ENCODE measurements at places on chromosomes 7 and 10. TPM values are rescaled to one million over a fixed set of nuclear protein-coding genes. Genes with fewer than 3 reads are reported as not detected.

The GCK gene
- not detected for total RNA-seq

The IRF5 gene
- 15.7 TPM for total RNA-seq

The SMURF1 gene
- total RNA-seq, result 27.4 TPM

The KCNMA1 gene
- 5.4 TPM for total RNA-seq

The RHBDD2 gene
- 37.5 TPM for total RNA-seq

The NPFFR1 gene
- 0.04 TPM for total RNA-seq

The MAGI2 gene
- 0.80 TPM for total RNA-seq

The LRRC17 gene
- total RNA-seq, result 0.32 TPM

The LOXL4 gene
- 1.1 TPM for total RNA-seq

The NANOS1 gene
- 1.3 TPM for total RNA-seq

GRCh38 chr10:55233505-55233904 is 432.5 kb upstream of the PCDH15 start:
- no peak for ATAC-seq

- no peak for ATAC-seq
These were observed 252.1 kb downstream of the DOCK4 start for GRCh38 chr7:111954056-111954455.

DNA sequence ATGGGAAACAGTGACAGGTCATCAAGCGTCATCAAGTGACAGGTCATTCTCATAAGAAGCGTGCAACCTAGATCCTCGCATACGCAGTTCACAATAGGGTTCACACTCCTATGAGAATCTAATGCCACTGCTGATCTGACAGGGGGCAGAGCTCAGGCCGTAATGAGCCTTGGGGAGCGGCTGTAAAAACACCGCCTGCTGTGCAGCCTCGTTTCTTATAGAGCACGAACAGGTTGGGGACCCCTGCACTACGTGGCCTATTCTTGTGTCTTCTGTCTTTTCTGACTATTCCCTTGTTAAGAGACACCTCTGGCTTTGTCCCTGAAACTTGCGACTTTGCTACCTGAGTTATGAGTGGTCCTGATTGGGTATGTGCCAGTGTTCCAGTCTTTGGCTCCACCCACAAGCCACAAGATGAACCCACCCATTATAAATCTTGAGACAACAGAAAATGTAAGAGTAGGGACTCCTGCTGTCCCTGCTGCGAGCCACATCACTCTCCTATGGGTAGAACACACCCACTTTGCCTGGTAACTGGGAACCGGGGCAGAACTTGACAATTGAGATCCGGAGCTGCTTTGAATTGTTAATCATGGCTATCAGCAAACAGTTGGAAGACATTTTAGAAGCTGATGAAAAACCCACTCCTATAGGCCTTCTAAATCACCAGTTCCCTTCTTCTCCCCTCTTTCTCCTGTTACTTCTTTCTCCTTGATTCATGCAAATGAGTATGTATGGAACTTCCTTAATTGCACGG is 55.8 kb upstream of the EXOC4 start:
- ATAC-seq, result no peak

GRCh38 chr7:14201353-14201752 is 211.9 kb upstream of the ETV1 start:
- ATAC-seq, result no peak

- ATAC-seq, result peak; percentile 75
These were observed 10.3 kb downstream of the AKR1B1 start for GRCh38 chr7:134448356-134449229.

- no peak for ATAC-seq
These were observed 942.9 kb upstream of the LRRN3 start for GRCh38 chr7:110148054-110148453.

DNA sequence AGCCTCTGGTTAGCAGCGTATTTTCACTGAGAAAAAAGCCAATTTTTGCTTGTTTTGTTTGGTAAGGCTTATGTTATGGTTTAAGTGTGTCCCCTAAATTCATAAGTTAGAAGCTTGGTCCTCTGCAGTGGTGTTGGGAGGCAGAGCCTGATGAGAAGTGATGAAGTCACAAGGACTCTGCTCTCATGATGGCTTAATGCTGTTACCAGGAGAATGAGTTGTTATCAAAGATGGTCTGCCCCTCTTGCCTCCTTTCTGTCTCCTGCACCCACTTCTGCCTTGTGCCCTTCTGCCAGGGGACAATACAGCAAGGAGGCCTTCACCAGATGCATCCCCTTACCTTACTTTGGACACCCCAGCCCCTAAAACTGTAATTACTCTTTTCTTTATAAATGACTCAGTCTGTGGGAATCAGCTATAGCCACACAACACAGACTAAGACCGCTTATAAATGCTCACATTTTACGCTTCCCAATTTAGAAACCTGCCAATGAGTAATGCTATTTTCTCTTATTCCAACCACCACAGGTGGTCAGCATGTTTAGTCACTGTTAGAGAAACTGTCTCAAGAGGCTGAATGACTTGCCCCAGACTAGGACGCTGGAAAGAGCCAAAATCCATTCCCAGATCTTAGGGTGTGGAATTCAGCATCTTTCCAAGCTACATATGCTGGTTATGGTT is 6.1 kb upstream of the PKD1L1 start:
- no peak for ATAC-seq

GRCh38 chr7:148527717-148528168 is 62.8 kb upstream of the C7orf33 start:
- peak; percentile 94 for ATAC-seq

- ATAC-seq, result no peak
These were observed 33.2 kb downstream of the RPS24 start for GRCh38 chr10:78066728-78067430.

DNA sequence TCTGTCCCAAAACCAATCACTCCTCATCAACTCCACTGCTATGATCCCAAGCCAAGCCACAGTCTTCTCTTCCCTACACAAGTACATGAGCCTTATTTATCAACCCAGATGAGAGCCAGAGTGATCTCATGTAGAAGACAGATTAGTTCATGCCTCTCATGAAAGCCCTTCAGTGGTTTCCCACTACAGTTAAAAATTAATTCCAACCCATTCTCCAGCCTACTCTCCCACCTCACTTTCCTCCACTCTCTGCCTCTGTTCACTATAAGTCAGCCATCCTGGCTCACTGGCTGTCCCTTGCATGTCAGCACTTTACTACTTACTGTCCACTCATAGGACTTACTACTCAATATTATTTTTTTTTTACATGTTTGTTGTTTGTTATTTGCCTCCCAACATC is 67.3 kb downstream of the CACUL1 start:
- ATAC-seq, result no peak

DNA sequence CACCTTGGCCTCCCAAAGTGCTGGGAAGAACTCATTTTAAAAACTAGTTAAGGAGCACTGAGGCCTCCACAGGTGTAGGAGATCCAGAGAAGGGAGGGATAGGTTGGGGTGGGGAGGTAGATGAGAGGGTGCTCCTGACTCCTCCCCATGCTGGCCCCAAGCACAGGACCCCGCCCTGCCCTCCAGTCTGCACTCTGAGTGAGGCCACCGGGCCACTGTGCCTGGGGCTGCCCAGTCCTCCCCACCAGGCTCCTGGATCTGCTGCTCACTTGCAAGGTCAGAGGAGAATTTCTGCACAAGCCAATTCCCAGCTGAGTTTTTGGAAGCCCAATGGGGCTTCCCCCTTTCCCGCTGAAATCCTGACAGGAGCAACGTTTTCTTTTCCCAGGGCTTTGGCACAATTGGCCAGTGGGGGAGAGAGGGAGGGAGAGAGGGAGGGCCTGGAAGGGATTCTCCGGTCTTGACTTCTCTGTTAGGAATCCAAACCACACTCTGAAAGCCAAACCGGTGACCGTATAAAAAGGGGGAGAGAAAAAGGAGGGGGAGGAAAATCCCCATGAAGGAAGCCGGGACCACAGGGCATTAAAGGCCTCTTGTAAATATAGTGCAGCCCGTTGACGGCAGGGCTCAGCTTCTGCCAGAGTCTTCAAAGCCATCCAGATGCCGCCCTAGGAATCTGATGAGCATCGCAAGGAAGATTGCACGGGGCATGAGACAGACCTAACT is 116.2 kb downstream of the SH3PXD2A start:
- ATAC-seq, result no peak

All from esophagus mucosa (tissue), 1 donor.